ENCODE measurements at places on chromosomes 7 and 10. TPM values are rescaled to one million over a fixed set of nuclear protein-coding genes. Genes with fewer than 3 reads are reported as not detected.

DNA sequence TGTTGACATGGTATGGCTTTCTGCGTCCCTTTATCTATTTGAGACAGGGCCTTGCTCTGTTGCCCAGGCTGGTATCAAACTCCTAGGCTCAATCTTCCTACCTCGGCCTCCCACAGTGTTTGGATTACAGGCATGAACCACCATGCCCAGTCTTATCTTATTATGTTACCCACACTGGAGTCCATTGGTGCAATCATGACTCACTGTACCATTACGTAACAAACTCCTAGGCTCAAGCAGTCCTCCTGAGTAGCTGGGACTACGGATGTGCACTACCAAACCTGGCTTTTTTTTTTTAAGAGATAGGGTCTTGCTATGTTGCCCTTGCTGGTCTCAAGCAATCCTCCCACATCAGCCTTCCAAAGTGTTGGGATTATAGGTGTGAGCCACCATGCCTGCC is 66.7 kb downstream of the CCDC3 start:
- DNase-seq = peak; percentile 80

- no peak for DNase-seq
These were observed 4.3 kb downstream of the MKI67 start for GRCh38 chr10:128121750-128122412.

DNA sequence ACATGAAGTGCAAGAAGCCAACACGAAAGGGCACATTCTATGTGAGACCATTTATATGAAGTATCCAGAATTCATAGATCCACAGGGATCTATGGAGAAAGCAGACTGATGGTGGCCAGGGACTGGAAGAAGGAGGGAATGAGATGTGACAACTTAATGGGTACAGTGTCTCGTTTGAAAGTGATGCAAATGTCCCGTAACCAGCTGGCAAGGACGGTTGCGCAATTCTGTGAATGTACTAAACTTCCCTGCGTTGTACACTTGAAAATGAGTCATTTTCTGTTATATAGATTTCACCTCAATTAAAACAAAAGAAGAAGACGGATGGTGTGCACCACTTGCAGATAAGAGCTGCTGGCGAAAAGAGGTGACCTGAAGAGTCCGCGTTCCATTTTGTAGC is 861.1 kb downstream of the TYW1 start:
- peak; percentile 53 for DNase-seq

GRCh38 chr7:99032928-99033327 is 111.0 kb downstream of the SMURF1 start:
- DNase-seq = no peak

GRCh38 chr7:114417290-114417689 is 2.7 kb downstream of the FOXP2 start:
- DNase-seq = no peak

GRCh38 chr7:11237742-11238141 is 264.1 kb downstream of the PHF14 start:
- DNase-seq = no peak

The VAX1 gene
- not detected for total RNA-seq

The PPP1R3C gene
- total RNA-seq = 5.2 TPM

DNA sequence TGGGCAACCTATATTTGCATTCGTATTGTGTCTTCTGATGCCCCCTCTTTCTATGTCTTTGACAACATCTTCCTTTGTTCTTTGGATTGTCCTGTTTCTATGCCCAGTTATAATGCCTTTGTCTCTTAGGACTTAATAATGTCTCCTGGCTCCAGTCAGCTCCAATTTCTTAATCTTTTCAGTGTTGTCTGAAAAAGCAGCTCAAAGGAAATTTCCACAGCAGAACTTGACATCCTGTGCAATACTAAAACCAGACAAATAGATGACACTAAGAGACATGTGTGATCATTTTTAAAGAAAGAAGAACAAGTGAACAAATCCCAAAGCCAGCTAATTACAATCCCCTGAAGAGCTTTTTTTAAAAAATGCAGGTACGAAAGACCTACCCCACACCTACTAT is 47.7 kb upstream of the RNF148 start:
- DNase-seq = no peak

GRCh38 chr7:151642746-151643145 is 123.1 kb upstream of the RHEB start:
- no peak for DNase-seq

All from H4 (cell line).